ENCODE measurements at places on chromosomes 6 and 20.

DNA sequence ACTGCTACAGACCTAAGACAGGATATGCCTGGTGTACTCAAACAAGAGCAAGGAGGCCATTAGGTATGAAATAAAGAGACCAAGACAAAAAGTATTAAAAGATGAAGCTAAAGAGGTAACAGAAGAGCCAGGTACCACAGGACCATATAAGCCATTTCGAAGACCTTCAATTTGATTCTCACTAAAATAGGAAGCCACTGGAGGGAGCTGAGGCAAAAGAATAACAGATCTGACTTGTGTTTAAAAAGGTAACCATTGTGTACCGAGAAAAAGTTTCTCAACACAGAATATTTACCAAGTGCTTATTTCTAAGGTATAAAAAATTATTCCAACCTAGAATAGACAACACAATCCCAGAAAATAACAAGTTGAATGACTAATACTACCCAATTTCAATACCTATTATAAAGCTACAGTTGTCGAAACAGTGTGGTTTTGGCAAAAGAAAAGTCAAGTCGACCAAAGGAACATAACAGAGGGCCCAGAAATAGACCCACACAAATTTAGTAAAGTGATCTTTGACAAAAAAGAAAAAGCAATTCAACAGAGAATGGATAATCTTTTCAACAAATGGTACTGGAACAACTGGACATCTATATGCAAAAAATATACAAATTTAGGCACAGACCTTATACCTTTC lies 125.3 kb upstream of the DST start:
- DNase-seq, result no peak

DNA sequence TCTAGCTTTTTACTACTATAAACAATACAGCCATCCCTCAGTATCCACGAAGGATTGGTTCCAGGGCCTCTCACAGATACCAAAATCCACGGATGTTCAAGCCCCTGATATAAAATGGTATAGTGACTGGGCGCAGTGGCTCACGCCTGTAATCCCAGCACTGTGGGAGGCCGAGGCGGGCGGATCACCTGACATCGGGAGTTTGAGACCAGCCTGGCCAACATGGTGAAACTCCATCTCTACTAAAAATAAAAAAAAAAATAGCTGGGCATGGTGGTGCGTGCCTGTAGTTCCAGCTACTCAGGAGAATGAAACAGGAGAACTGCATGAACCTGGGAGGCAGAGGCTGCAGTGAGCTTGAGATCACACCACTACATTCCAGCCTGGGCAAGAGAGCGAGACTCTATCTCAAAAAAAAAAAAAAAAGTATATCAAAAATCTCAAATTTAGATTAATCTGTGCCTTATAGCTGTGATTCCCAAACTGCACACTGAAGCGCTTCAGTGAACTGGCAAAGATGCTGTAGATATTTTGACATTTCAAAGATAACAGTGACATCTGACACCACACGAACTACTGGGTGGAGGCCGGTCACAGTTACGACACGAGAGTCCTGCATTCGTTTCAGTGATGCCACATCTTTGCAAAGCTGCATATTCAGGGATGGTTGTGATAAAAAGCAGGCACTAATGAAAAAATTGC lies 38.3 kb downstream of the MRS2 start:
- no peak for DNase-seq

GRCh38 chr6:116925088-116925794 lies 48.2 kb downstream of the RFX6 start:
- no peak for DNase-seq

- no peak for DNase-seq
These were observed 109.3 kb upstream of the FAM83B start for GRCh38 chr6:54737247-54737646.

DNA sequence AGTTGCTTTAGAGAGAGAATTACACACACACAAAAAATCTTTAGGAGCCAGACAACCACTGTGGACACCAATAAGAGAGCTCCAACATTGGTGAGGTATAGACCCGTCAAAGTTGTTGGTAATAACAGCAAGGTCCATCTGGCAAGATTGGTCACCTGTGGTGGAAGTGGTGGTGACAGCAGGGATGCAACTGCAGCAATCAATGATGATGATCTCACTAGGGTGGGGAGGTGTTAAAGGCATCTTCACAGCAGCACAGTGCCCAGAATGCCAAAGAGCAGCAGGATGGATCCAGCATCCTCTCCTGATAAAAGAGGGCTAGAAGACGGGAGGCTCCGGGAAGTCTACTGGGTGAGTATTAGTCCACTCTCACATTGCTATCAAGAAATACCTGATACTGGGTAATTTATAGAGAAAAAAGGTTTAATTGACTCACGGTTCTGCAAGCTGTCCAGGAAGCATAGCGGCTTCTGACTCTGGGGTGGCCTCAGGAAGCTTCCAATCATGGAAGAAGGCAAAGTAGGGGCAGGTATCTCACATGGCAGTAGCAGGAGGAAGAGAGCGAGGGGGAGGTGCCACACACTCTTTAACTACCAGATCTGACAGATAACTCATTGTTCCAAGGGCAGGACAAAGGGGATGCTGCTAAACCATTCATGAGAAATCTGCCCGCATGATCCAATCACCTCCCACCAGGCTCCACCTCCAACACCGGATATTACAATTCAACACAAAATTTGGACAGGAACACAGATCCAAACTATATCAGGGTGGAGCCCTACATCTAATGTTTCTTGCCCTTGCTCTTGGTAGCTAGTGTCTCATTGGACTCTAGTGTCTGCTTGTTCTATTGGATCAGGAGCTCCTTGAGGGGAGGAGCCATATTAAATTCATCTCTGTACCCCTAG lies 48.9 kb downstream of the KLHL31 start:
- no peak for DNase-seq

DNA sequence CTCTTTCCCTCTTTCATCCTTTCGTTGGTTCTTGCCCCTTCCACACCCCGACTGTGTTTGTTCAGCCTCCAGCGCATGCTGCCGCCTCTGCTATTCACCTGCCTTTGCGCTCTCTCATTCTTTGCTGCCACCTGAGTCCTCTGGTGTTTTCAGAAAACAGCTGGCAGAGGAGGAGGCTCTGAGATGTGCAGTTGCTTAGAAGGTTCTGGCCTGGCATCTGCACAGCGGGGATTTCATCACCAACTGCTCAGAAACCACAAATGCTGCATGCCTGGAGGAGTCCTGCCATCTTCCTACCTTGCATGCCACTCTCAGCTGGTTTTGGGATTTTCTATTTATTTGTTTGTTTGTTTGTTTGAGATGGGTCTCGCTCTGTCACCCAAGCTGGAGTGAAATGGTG lies 39.2 kb upstream of the CLDN20 start:
- no peak for DNase-seq

- DNase-seq, result no peak
These were observed 54.5 kb upstream of the TAGAP start for GRCh38 chr6:159099276-159099675.

DNA sequence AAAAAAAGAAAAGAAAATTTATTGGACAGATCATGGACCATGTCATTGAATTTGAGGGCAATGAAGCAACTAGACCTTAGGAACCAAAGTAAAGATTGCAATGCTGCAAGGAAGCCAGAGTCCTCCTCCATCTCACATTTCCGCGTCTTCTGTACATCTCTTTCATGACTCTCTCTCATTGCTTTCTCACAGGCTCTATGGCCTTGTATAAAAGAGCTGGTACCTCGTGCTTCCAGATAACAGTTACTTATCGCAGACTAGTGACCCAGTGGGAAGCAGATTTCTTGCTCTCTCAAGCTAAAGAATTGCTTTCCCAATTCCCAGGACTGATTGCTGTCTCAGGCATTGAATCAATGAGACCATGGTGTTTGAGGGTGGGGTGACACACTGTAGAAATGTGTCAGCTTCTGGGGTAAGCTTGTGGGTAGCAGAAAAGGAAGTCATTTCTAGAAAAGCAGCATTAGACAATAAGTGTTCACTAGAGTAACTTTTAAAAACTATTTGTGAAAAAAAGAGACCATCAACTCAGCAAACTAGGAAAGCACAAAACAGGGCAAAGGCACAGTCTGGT lies 635.3 kb downstream of the UTRN start:
- DNase-seq, result no peak

- DNase-seq, result no peak
These were observed 8.6 kb downstream of the GJA1 start for GRCh38 chr6:121443971-121444541.

GRCh38 chr20:44643154-44643519 lies 8.4 kb downstream of the ADA start:
- DNase-seq, result no peak

GRCh38 chr20:51258582-51259165 lies 235.8 kb upstream of the KCNG1 start:
- DNase-seq, result no peak

All from BJ (cell line).